ENCODE measurements at places on chromosomes 13 and 19.

- no peak for DNase-seq
Observed at GRCh38 chr13:57996717-57997116, 365.2 kb downstream of the PCDH17 start.

DNA sequence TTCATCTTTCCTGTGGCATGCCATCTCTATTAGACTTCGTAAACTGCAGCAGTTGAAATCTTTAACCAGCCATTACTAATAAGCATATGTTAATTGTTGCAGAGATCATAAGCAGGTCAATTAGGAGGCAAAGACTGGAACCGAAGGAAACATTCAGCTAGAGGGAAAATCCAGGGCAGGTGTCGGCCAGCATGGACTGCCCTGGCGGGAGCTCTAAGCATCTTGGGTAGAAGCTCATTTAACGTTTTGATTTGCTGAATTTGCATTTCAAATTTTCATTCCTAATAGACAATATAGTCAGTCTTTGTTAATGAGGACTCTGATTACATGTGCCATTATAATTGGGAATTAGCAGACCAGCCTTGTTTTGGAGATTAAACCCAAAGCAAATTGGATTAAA, 238.6 kb downstream of the POU4F1 start:
- no peak for DNase-seq

GRCh38 chr13:65585346-65585745, 1644.8 kb downstream of the PCDH9 start:
- no peak for DNase-seq

- no peak for DNase-seq
Observed at GRCh38 chr19:15680478-15681322, 7.8 kb downstream of the CYP4F12 start.

GRCh38 chr19:6012426-6013170, 34.7 kb upstream of the RANBP3 start:
- DNase-seq = no peak

GRCh38 chr13:31697290-31697689, 42.0 kb upstream of the RXFP2 start:
- DNase-seq = no peak

GRCh38 chr13:51009597-51009996, 100.0 kb downstream of the RNASEH2B start:
- no peak for DNase-seq

GRCh38 chr13:78631077-78631476, 27.7 kb upstream of the POU4F1 start:
- DNase-seq = no peak

- DNase-seq = no peak
Observed at GRCh38 chr19:35733180-35734125, 8.8 kb downstream of the IGFLR1 start.

DNA sequence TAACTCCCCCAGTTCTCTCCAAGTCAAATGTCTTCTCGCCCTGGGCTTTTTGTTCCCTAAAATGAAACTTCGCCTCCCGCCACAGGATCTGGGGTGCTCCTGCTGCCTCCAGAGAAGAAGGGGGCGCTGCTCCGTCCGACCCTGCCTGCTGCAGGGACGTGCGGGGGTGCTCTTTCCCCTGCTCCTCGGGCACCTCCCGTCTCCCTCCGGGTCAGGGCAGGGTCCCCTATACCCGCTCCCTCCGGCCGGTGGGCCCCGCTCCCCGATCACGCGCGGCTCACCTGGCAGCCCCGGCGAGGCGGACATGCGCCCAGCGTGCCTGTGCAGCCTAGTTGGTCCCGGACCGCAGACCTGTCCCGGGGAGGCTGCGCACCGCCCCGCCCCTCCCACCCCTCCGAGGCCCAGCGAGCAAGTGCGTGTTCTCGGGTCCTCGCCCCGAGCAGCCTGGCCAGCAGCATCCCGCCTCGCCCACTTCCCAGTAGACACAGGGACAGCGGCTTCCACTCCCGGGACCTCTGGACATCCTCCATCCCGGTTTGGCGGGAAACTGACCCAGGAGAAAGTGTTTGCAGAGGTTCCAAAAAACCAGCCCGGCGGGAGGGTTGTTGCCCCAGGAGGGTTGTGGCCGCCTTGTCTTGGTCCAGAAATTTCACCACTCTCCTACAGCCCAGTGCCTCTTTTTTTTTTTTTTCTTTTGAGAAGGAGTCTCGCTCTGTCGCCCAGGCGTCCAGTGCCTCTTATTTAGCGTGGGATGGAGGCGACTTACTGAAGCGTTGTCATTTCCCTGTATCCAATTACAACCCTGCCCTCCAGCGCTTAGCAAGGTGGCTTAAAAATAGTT, at the start of gene OXGR1:
OXGR1 (minus strand) TSS at position 460 of the 841 bp plus-strand sequence. CDS start 6,717 bp downstream, outside the sequence.
- DNase-seq = peak; percentile 48

- DNase-seq = no peak
Observed at GRCh38 chr19:17999684-18000479, 8.1 kb upstream of the ARRDC2 start.

DNA sequence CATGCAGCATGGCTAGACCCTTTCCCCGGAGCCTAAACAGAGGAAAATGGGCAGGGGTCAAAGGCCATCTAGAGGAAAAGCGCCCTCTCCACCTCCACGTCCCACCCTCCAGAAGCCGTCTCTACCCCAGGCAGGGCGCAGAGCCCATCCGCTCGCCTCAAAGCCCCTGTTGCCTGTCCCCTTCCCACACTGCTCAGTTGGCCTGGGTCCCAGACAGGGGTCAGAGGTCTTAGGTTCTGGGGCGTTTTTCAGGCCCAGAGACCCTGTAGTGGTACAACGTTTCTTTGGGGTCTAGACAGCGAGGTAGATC, 285 bp downstream of the TMEM143 start:
- DNase-seq = peak; percentile 45

DNA sequence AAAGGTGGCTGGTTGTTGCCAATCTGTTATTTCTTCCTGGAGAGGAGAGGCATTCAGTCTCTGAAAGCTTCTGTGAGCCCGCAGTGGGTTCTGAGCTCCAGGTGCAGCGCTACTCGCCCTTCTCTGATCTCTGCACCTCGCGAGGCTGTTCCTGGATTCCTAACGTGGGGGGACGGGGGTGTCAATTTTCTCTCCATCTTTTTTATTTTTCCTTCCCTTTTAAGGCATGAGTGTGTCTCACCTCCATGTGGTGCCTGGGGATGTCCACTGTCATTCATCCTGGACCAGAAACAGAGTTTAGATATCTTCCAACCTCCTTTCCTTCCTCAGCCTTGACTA, 626 bp downstream of the ZNF233 start:
- no peak for DNase-seq

- DNase-seq = no peak
Observed at GRCh38 chr13:113555141-113555540, 29.4 kb upstream of the TFDP1 start.

DNA sequence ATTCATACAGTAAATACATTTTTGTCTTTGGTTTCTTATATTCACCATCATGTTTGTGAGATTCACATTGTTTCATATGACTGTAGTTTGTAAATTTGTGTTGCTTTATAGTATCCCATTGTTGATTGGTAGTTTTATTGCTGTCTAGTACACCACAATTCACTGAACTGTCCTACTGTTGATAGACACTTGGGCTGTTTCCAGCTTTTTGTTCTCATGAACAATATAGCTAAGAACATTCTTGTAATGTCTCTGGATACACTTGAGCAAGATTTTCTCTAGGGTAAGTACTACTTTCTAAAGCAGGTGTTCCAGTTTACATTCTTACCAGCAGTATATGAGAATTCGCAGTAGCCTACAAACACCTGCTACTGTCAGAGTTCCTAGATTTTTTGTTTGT, 37.8 kb downstream of the SKA3 start:
- DNase-seq = no peak

DNA sequence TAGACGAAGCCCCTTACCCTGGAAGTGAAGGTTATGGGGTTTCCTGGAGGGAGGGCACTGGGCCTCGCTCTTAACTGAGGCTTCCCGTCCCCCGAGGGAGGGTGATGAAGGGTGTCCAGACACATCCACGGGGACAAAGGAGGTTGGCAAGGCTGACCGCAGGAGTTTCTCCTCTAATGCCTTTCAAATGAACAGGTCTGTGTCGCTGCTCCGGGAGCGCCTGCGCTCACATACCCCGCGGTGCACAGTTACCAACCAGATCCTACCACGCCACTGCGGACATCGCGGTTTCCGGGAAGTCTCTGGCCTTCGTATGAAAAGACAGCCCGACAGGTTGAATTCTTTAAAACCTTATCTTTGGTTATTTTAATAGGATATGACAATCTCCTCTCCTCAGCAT, 41.3 kb downstream of the IRS2 start:
- DNase-seq = no peak

DNA sequence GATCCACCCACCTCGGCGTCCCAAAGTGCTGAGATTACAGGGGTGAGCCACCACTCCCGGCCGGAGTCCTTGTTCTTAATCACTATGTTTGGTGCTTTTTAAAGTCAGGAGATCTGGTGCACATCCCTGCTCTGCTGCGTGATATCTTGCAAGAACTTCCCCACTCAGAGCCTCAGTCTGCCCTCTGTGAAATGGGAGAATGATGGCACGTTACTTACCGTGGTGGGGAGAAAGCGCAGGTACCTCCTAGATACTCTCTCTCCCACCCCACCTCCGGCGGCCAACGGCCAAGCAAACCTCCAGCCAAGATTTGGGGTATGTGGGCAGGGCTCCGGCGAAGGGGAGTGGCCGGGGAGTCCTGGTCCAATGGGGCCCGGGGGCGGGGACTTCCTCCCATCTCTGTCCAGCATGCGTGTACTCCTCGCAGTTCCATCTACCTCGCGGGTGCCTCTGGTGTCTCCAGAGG, at the start of gene RYR1:
RYR1 (plus strand) TSS at position 424 of the 466 bp plus-strand sequence. CDS start 139 bp downstream, outside the sequence.
- DNase-seq = peak; percentile 88

DNA sequence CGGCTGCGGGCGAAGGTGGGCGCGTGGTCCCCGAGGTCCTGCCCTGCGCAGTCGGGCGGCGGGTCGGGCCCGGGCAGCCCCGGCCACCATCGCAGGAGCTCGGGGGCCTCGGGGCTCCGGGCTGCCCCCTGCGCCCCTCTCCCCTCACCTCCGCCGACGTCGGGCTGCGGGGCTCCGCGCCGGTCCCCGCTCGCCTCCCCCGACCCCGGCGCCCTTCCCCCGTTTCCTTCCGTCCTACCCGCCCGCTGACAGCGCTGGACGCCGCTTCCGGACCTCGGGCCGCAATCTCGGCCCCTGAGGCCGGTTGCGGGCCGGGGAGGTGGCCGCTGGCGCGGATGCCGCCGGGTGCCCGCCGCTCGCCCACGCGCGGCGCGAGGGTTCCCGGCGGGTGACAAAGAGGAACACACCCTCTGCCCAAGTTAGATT, 720 bp downstream of the FARP1 start:
- DNase-seq = peak; percentile 46

- DNase-seq = no peak
Observed at GRCh38 chr19:15621801-15622200, 6.8 kb downstream of the CYP4F8 start.

DNA sequence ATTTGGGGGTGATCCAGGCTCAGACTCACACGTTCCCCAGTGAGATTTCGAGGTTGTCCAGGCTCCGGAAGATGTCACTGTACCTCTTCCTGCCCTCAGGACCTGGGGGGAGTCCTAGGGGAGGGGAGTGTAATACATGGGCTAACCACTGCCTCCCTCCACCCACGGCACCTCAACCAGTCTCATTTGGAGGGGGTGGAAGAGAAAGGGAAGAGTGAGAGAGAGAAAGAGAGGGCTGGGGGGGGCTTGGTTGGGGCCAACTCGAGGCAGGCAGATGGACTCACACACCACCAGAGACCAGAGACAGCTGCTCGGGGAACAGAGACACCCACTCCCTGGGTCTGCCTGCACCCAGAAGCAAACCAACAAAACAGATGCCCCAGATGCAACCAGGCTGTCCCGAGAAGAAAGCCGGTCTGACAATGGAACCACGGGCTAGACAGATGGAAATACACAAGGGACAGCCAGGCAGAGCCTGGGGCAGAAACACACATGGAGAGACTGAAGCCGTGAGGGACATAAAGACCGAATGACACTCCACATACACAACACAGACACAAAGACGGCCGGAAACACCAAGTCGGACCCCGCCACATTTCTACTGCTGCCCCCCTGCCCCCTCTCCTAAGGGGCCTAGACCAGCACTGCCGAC, 825 bp downstream of the GMIP start:
- DNase-seq = no peak

DNA sequence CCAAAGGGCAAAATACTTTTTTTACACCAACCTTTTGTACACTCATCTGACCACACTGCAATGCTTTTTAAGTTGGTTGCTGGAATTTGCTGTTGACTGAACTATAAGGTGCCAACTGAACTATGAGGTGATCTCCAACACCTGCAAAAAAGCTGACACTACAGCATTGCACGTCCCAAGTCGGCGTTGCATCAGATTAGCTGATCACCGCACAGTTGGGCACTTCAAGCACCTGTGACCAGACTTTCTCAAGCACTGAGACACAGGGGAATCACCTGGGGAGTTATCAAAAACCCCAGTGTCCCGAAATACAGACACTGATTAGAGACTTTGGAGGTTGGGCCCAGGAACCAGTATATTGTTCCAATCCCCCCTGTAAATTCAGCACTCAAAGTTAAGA, 1.1 kb downstream of the NLRP11 start:
- no peak for DNase-seq

DNA sequence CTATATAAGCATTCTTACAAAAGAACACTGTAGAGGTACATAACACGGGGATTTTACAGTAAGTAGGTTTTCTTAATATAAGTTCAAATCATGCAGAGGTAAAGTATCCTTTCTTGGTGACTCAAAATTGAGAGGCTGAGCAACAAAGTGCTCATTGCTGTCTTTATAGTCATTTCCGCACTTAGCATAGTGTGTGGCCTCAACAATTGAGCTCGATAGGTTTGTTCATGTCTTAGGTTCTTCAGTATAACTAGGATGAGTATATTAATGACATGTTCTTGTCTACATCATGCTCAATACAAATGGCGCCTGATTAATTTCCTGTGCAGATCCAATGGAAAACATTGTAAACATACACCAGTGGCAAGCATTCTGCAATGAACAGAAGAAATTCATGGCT, 1.4 kb downstream of the WDFY2 start:
- no peak for DNase-seq

- DNase-seq = peak; percentile 57
Observed at GRCh38 chr19:50777830-50778303, 7.6 kb downstream of the GPR32 start.

GRCh38 chr13:113082198-113083021, 23.2 kb upstream of the F7 start:
- DNase-seq = no peak

- DNase-seq = no peak
Observed at GRCh38 chr19:3179739-3180293, 1.2 kb downstream of the S1PR4 start.
